ENCODE measurements at places on chromosomes 5 and 9.

DNA sequence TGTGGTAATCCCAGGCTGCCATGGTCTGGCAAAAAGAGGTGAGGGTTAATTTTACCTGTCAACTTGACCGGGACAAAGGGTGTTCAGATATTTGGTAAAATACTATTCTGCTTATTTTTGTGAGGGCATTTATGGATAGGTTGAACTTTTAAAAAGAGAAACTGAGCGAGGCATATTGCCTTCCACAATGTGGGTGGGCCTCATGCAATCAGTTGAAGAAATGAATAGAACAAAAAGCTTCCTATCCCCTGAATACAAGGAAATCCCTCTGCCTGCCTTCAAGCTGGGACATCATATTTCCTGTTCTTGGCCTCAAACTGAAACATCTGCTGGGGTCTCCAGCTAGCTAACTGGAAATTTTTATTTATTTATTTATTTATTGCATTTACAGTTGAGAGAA, 734.7 kb downstream of the IRX1 start:
- DNase-seq, result no peak

- DNase-seq, result no peak
Measured at GRCh38 chr5:58595952-58596351, 13.1 kb downstream of the RAB3C start.

DNA sequence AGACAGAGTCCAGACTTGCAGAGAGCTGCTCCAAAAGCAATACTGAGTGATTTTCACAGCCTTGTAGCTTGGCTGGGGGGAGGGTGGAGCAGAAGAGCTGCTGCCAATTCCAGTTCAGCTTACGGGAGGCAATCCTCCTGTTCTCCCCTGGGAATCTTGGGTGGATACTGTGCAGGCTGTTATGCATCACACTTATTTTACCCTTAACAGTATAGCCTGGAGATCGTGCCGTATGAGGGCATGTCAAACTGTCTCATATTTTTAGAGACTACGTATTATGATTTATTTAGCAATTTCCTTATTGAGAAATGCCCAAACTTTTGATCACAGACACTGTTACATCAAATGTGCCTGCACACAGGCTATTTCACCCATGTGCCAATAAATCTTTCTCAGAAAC, 85.2 kb downstream of the BASP1 start:
- no peak for DNase-seq

DNA sequence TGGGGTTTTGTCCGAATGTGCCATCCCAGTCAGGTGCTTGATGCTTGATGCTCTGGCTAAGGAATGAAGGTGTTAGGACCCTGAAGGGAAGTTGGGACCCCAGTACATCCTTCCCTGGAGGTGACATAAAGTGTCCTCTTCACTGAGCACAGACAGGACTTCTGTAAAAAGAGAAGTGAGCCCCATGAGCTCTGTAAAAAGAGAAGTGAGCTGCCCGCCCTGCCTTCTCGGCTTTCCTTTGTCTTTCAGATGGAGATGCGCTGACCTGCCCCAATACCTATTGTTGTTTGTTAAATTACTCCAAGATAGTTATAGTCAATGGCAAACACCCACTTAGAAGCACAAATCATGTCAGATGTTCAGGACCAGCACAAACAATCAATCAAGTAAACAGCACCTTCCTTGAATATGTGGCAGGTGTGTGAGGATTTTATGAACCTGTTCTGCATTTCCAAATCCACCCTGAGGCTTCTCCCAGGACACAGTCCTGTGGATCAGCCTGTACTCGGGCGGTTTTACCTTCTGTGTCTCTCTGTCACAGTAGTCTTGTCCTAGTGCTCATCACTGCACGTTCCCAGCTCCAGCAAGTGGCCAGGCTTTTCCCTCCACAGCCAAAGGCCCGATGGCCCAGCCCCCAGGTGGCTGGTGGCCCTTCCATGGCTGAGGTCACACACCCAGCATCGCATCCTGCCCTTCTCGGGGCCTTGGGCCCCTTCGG, 191.4 kb downstream of the MTRR start:
- no peak for DNase-seq

GRCh38 chr9:70529833-70530232, 115.4 kb upstream of the KLF9 start:
- DNase-seq, result no peak

DNA sequence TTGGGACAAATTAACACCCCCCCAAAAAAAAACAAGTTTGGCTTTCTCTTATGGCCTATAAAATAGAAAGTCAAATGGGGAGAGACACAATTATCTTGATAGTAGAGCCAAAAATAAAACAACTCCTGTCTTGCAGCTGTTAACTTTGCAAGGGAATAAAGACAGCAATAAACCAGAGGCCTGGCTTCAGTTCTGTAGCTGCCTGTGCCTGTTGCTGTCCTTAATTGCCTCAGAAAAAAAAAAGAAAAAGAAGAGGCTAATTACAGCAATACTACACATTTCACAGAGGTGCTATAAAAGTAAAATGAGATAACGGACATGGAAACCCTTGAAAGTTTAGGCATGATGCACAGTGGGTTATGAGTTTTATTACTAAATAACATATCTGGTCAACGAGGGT, 170.7 kb upstream of the IRX1 start:
- no peak for DNase-seq

GRCh38 chr9:87564111-87564510, 66.4 kb downstream of the DAPK1 start:
- DNase-seq, result no peak

DNA sequence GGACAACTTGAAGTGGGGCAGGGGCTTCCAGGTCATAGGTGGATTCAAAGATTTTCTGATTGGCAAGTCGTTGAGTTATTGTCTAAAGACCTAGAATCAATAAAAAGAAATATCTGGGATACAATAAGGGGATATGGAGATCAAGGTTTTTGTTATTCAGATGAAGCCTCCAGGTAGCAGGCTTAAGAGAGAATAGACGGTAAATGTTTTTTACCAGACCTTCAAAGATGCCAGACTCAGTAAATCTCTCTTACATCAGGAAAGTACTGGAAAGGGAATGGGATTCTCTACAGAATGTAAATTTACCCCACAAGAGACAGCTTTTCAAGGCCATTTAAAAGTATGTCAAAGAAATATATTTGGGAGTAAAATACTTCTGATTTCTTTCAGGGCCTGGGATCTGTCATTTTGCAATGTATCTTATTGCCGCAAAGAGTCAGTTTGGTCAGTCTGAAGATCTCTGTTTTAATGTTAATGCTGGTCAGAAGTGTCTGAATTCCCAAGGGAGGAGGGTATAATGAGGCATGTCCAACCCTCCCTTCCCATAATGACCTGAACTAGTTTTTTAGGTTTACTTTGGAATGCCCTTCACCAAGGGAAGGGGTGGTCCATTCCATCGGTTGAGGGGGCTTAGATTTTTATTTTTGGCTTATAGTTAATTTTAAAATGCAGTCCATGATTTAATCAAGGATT, 13.6 kb upstream of the LYSMD3 start:
- DNase-seq, result no peak

DNA sequence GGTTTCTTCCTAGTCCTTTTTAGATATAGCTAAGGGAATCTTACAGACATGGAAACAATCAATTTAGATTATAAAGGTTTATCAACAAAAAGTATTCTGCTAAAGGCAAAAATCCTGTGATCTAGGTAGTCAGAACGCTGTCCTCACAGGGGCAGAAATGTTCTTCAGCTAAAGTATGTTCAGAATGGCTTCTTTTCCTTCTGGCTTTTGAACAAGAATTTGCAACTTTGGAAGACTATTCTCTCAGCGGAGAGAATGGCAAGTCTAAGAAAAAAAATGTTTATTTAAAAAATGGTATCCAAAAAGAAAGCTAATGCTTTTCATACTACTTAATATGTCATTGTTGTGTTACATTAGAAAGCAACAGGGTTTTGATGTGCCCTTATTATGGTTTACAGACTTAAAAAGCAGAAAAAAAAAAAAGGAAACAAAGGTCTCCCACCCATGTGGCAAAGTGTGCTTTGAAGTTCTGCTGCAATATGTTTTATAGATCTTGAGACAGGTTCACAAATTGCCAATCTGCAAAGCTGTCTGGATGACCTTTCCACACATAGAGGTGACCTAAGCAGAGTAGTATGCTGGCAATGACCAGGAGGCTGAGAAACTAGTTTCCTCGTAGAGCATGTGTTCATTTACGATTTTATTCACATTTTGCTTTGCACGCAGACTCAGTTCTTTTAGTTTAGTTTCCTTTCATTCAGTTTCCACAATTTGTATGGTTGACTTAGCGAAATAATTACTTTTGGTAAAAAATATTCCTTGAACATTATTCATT, 45.1 kb upstream of the PJA2 start:
- DNase-seq, result no peak

GRCh38 chr9:134004131-134004873, 12.2 kb upstream of the VAV2 start:
- no peak for DNase-seq

- DNase-seq, result no peak
Measured at GRCh38 chr5:163867738-163868137, 362.3 kb downstream of the MAT2B start.

DNA sequence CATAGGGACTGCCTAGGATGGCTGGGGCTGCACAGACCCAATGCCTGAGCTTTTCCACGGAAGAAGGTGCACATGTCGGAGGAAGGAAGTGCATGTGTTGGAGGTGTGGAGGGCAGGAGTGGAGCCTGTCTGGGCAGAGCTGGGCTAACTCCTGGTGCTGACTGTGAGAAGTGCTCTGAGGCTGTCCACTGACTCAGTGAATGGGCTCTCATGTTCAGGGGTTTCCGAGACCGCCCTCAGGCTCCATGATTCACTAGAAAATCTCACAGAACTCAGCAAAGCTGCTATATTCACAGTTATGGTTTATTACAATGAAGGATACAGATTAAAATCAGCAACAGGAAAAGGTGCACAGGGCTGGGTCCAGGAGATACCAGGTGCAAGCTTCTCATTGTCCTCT, 37.2 kb downstream of the NTNG2 start:
- DNase-seq, result no peak

GRCh38 chr9:130732793-130733221, 39.2 kb downstream of the EXOSC2 start:
- no peak for DNase-seq

- no peak for DNase-seq
Measured at GRCh38 chr9:133919253-133920115, 72.6 kb downstream of the VAV2 start.

DNA sequence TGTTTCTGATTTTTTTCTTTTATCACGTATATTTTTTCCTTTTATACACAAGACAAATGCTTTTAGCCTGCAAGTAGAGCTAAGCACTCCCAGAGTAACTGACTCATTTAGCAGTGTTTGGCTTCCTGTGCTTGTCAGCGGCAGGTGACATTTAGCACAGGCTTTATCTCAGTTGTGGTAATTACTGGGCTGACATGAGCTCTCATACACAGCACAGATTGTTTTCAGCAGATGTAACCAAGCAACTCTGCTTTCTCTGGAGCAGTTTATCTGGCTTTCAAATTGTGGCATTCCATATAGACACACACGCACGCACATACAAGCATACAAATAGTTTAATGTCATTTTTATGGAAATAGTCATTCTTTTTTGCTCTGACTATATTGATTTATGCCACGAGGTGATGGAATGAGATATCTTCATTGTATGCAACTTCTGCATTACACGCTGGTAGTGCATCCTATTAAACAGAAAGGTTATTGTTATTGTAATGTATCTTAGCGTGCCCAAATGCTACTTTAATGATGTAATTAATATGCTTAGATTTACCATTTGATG, 379.0 kb upstream of the GRAMD2B start:
- DNase-seq, result no peak

DNA sequence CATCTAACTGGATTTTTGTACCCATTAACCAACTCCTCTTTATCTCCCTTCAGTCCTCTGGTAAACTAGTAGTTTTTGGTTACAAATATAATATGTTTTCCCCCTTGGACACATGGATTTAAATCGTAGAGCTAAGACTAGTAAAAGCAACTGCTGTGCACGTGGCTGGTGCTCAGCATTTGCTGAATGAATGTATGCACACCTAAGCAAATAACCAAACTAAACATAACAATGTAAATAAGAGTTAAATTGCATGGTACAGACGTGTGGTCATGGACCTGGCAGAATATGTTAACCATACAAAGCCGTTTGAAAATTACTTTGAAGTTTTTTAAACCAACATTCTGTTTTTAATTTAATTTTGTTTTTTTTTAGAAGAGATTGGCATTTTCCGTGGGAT, 65.2 kb upstream of the FYB1 start:
- DNase-seq, result no peak

DNA sequence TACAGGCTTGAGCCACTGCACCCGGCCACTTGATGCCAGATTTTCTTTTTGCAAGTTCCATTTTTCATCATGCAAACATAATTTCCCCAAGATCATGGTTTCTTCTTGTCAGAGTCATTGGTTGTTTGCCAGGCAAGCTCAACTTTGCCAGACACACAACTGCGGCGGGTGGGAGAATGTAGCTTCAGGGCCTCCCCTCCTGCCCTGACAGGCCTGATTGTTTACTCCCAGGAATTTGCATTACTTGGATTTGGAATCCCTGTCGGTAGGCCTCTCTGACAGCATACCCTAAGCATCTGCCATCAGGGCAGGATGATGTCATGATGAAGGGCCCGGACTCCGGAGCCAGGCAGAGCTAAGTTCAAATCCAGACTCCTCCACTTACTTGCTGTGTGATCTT, 15.1 kb downstream of the RPS14 start:
- no peak for DNase-seq

DNA sequence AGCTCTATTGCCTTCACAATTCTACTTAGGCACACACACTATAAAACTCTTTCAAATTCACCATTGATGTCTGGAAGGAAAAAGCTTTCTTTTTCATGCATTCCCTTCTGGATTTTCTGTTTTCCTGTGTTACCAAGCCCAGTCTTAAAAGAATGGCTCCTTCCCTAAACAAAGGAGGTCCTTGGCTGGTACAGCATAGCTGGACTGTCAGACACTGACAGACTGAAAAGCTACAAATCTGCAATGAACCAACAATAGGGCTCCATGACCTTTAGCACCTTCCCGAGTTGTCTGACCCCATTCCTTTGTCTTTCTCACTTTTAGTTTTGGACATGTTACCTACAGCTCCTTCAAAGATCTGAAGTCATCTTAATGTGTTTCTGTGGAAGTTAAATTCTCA, 382.5 kb downstream of the TMEM161B start:
- no peak for DNase-seq

GRCh38 chr9:94014066-94014654, 59.0 kb upstream of the BARX1 start:
- no peak for DNase-seq

GRCh38 chr5:133889271-133889905, 79.0 kb downstream of the C5orf15 start:
- no peak for DNase-seq

- no peak for DNase-seq
Measured at GRCh38 chr5:158840193-158840592, 259.5 kb downstream of the EBF1 start.

DNA sequence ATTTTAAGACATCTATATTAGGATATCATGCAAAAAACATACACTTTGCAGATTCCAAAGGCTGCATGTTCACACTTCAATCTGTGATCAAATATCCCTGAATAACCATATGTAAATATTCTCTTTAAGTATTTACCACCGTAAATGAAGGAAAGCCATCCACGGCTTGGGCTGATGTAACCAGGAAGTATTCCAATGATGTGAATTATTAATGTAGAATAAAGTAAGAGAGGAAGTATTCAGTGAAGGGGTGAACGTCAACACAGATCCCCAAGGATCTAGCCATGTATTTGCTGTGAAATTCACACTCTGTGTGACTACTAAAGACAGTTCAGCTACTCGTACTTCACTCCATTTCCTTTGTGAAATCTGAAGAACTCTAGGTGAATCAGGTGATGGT, 75.2 kb downstream of the CDH6 start:
- DNase-seq, result no peak

Measured in right renal pelvis (tissue), 4 donors.